ENCODE measurements at places on chromosomes 1 and 21.

DNA sequence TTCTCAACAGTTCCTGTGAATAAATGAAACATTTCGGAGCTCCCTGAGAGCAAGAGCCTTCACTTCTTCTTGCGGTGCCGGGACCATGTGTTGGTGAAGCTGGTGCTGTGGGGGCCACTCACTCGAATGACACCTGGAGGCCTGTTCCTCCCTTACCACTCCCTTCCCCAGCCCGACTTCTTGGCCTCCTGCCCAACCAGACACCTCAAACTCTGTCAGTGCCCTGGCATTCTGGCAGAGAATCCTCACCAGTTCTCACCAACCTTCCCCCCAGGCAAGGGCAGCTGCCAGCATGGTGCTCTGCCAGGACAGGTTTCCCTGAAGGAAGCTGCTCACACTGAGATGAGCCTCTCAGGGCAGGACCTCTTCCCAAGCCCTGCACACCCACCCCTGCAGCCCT, 68.3 kb downstream of the MPZL1 start:
- no peaks in the 10 kb centered on the region for H3K27me3 ChIP-seq
- no peaks in the 10 kb centered on the region for H3K4me1 ChIP-seq
- H3K27ac ChIP-seq: no peak overlapping the region
- H3K36me3 ChIP-seq: peaks cover 26% of the 10 kb centered on the region

DNA sequence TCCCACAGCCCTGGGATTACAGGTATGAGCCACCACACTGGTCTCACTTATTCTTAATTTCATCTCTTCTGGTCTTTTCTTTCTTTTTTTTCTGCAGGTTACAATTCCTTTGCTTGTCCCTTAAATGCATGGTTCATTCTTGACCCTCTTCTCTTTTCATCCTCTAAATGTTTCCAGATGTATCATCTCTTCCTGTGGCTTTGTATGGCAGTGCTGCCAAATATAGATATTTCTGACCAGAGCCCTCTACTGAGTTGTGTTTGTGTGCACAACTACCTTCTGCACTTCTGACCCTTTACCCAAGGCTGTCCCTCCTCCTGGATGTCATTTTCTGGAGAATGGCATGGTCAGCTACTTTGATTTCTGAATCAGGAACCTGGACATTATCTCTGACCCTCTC, 32.5 kb downstream of the OLFML3 start:
- no peak overlapping the region for H3K4me3 ChIP-seq
- H3K27ac ChIP-seq: no peak overlapping the region
- no peaks in the 10 kb centered on the region for H3K4me1 ChIP-seq
- no peak for DNase-seq
- H3K36me3 ChIP-seq: no peaks in the 10 kb centered on the region
- H3K27me3 ChIP-seq: no peaks in the 10 kb centered on the region

- H3K4me1 ChIP-seq: peaks cover 7% of the 10 kb centered on the region
- H3K27ac ChIP-seq: peak overlapping the region; percentile 92
- peak overlapping the region; percentile 91 for H3K4me3 ChIP-seq
Observed at GRCh38 chr1:155261493-155261851, 688 bp downstream of the SCAMP3 start.

- H3K27me3 ChIP-seq: no peaks in the 10 kb centered on the region
- no peak overlapping the region for H3K27ac ChIP-seq
- H3K4me3 ChIP-seq: no peak overlapping the region
- no peak for DNase-seq
- H3K4me1 ChIP-seq: peaks cover 4% of the 10 kb centered on the region
Observed at GRCh38 chr21:28252928-28253327, 739.7 kb downstream of the LTN1 start.

GRCh38 chr1:200491103-200491502, 81.3 kb upstream of the ZNF281 start:
- DNase-seq: no peak
- no peak overlapping the region for H3K27ac ChIP-seq
- no peaks in the 10 kb centered on the region for H3K36me3 ChIP-seq
- H3K4me1 ChIP-seq: no peaks in the 10 kb centered on the region
- peaks cover 3% of the 10 kb centered on the region for H3K27me3 ChIP-seq

DNA sequence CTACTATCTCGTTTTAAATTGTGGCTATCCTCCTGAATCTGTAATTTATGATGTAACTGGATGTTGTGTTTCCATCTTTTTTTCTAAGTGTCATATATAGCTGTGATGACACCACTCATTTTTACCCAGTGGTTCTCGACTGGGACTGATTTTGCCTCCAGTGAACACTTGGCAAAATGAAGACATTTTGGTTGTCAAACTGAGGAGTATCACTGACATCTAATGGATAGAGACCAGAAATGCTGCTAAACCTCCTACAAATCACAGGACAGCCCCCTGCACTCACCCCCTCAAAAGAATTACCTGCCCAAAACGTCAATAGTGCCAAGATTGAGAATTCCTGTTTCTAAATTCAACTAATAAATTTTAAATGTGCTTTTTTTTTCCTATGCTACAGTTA, 1.9 kb downstream of the TRMT13 start:
- H3K27me3 ChIP-seq: no peaks in the 10 kb centered on the region
- DNase-seq: no peak
- H3K4me3 ChIP-seq: no peak overlapping the region
- H3K36me3 ChIP-seq: peaks cover 22% of the 10 kb centered on the region
- H3K4me1 ChIP-seq: peaks cover 2% of the 10 kb centered on the region

DNA sequence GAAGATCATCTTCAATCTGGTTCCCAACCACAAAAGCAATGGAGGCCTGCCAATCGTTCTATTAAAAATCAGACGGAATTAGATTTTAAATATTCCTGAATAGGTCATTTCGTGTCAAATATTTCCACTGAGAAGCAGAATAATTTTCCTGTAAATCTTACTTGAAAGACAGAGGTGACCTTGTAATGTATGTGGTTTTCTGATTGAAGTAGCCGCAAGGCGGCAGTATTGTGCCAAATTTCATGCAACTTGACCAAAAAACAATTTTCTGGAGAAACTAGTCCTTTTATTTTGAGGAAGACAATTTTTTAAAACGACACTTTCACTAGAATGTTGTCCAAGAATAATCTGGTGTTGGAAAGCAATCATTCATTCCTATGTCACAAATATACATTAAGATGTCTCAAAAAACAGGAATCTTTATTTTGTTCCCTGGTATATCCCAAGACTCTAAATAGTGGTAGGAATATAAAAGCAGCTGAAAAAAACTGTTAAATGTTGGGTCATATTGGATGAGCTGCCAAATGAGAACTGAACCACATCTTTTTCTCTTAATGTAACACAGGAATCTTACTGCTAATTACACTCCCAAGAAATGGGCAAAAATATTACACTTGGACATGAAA, 33.6 kb downstream of the SPAG17 start:
- no peak overlapping the region for H3K4me3 ChIP-seq
- no peak overlapping the region for H3K27ac ChIP-seq
- peak; percentile 83 for DNase-seq
- no peaks in the 10 kb centered on the region for H3K27me3 ChIP-seq
- H3K36me3 ChIP-seq: no peaks in the 10 kb centered on the region
- no peaks in the 10 kb centered on the region for H3K4me1 ChIP-seq

GRCh38 chr1:56584910-56585528, 5.7 kb upstream of the PLPP3 start:
- no peak overlapping the region for H3K4me3 ChIP-seq
- H3K36me3 ChIP-seq: no peaks in the 10 kb centered on the region
- H3K27me3 ChIP-seq: no peaks in the 10 kb centered on the region
- no peaks in the 10 kb centered on the region for H3K4me1 ChIP-seq
- peak; percentile 87 for DNase-seq
- H3K27ac ChIP-seq: no peak overlapping the region

- DNase-seq: no peak
- no peak overlapping the region for H3K27ac ChIP-seq
- H3K4me3 ChIP-seq: no peak overlapping the region
- no peaks in the 10 kb centered on the region for H3K4me1 ChIP-seq
Observed at GRCh38 chr1:183648042-183648441, 5.1 kb downstream of the APOBEC4 start.

GRCh38 chr1:216183007-216183406, 240.2 kb downstream of the USH2A start:
- H3K27ac ChIP-seq: no peak overlapping the region
- no peaks in the 10 kb centered on the region for H3K36me3 ChIP-seq
- no peak overlapping the region for H3K4me3 ChIP-seq
- DNase-seq: peak; percentile 13

DNA sequence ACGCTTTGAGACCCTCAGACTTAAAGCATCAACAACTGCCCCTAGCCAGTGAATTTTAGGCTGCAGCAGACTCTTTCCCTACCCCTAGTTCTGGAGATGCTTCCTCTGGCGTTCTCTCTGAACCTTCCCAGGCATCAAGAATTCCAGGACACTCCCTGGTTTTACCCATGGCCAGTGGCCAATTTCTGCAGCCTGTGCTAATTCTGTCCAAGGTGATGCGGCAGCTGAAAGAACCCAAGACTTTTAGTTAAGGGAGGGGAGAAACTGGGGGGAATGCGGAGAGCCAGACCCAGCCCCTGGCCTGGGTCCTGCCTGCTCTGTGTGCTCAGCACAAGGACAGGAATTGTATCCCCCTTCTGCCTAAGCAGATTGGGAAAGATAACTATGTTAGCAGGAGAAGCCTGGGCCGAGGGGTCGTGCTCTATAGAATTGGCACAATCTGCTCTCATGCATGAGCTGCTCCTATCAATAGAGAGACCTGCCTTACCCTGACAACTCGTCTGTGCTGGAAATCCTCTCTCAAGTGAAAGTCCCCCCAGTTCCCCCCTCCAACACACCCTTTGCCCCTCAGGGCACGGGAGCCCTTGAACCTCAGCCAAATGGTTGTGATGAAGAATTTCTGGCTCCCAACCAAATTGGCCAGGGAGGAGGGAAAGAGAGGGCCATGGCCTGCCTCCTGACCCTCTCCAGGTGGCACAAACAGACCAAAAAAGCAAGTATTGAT, 5.4 kb upstream of the GJA8 start:
- DNase-seq: no peak
- H3K27me3 ChIP-seq: no peaks in the 10 kb centered on the region
- no peak overlapping the region for H3K27ac ChIP-seq
- H3K36me3 ChIP-seq: no peaks in the 10 kb centered on the region
- H3K4me1 ChIP-seq: no peaks in the 10 kb centered on the region

- H3K4me1 ChIP-seq: peaks cover 5% of the 10 kb centered on the region
- no peaks in the 10 kb centered on the region for H3K36me3 ChIP-seq
- H3K27ac ChIP-seq: no peak overlapping the region
Observed at GRCh38 chr21:44820851-44821250, 3.0 kb upstream of the SUMO3 start.

DNA sequence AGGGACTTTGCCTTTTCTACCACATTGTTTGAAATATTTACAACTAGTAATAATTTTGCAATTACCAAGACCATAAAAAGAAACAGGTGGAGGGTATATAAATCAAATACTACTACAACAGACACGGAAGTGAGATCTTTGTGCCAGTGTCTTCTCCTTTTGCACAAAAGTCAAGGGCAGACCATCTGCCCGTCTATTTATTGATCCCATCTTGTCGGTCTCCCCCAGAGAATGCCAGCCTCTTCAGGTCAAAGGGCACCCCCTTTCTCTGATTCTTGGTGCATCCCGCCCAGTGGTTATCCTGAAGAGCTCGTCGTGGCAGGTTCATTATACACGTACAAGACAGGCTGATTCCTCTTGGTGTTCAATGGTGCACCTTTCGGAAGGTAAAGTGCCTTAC, 4.8 kb upstream of the PDE9A start:
- H3K36me3 ChIP-seq: no peaks in the 10 kb centered on the region
- no peak overlapping the region for H3K4me3 ChIP-seq
- peaks cover 32% of the 10 kb centered on the region for H3K4me1 ChIP-seq
- DNase-seq: no peak
- no peaks in the 10 kb centered on the region for H3K27me3 ChIP-seq

GRCh38 chr1:206606867-206607266, 5.4 kb downstream of the EIF2D start:
- H3K4me3 ChIP-seq: no peak overlapping the region
- DNase-seq: no peak

GRCh38 chr1:83559129-83559840, 439.6 kb downstream of the TTLL7 start:
- no peaks in the 10 kb centered on the region for H3K27me3 ChIP-seq
- DNase-seq: no peak
- H3K36me3 ChIP-seq: no peaks in the 10 kb centered on the region

DNA sequence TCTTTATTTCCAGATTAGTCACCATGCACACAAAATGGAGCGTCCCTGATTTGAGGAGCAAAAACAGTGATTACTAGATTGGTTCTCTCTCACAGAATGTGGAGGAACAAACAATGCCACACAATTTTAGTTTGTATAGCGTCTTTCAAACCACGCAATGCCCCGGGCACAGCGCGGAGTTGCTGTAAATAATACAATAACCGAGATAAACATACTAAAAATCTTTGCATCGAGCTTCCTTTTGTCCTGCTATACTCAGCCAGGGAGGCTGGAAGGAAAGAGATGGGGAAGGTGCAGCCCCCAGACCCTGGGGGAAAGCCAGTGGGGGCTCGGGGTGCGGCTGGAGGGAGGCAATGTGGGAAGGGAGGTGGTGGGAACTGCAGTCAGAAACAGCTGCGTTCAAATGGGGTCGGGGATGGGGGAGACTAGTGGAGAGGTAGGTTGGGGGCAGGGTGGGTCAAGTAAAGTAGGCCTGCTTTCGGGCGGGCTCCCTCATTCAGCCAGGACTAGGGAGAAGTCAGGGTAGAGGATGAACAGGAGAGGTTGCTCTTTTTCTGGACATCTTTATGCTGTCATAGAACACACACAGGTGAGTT, 366.3 kb downstream of the RPS6KC1 start:
- H3K4me1 ChIP-seq: no peaks in the 10 kb centered on the region
- H3K36me3 ChIP-seq: no peaks in the 10 kb centered on the region
- no peak overlapping the region for H3K27ac ChIP-seq
- H3K27me3 ChIP-seq: no peaks in the 10 kb centered on the region
- no peak for DNase-seq

DNA sequence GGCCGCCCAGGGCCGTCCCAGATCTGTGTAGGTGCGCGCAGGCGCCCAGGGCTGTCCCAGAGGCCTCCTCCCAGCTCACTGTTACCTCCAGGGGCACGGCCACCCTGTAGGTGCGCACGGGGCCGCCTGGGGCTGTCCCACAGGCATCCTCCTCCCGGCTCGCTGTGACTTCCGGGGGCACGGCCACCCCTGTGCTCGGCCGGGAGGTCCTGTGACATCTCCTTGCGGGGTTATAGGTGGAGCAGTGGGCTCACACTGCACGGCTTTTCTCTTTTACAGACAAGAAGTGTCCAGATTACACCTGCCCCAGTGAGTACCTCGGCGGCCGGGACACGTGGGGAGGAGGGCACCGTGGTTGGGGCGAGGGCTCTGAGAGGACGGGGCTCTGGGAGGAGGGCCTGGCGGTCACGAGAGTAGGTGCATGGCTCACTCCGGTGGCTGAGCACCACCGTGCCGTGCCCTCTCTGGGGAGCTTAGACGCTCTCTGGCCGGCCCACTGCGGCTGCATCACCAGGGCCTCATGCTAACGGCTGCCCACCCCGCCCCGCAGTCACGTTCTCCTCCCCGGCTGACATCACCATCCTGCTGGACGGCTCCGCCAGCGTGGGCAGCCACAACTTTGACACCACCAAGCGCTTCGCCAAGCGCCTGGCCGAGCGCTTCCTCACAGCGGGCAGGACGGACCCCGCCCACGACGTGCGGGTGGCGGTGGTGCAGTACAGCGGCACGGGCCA, 21.4 kb downstream of the COL6A1 start:
- no peaks in the 10 kb centered on the region for H3K27me3 ChIP-seq
- no peak overlapping the region for H3K4me3 ChIP-seq
- peaks cover 18% of the 10 kb centered on the region for H3K36me3 ChIP-seq
- H3K27ac ChIP-seq: no peak overlapping the region
- H3K4me1 ChIP-seq: no peaks in the 10 kb centered on the region
- no peak for DNase-seq

GRCh38 chr1:206703661-206704060, 19.0 kb downstream of the MAPKAPK2 start:
- H3K36me3 ChIP-seq: no peaks in the 10 kb centered on the region
- no peak overlapping the region for H3K4me3 ChIP-seq
- peaks cover 75% of the 10 kb centered on the region for H3K4me1 ChIP-seq
- no peak for DNase-seq
- H3K27me3 ChIP-seq: no peaks in the 10 kb centered on the region

Data from lung (tissue), 17 donors.